ENCODE measurements at places on chromosomes 3 and 15.
A peak's percentile ranks its signal among the peaks of the same experiment; 100 is the strongest.

GRCh38 chr3:134078169-134078831, 48.6 kb upstream of the SLCO2A1 start:
- DNase-seq: no peak

DNA sequence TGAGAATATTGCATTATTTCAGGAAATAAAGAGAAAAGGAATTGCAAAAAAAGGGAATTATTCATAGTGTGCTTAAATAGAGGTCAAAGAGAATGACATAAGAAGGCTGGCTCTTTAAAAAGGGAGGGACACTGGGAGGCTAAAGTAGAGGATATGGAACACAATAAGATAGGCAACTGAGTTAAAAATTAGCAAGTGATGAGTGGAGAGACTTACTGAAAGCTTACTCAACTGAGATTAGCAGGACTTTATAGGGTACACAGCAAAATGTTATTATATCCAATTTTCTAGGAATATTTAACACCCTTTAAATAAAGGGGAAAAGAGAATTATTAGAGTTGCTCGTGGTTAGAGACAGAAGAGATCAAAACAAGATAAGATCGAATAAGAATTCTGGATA, 375.2 kb downstream of the LSAMP start:
- no peak for DNase-seq

DNA sequence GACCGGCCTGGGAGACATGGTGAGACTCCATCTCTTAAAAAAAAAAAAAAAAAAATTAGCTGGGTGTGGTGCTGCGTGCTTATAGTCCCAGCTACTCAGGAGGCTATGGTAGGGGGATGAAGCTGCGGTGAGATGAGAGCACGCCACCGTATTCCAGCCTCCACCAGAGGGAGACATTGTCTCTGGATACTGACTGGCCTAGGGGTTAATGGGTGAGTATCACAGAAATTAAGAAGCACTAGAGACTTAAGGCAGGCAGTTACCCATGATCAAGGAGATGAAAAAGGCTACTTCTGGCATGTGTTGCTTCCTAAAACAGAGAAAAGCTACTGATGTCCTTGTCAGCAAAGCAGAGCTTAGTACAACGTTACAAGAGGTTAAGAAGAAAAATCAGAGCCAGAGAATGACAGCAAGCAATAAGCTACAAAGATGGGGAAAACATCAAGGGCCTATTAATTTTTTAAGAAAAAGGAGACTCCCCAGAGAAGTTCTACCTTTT, 8.6 kb downstream of the TFRC start:
- peak; percentile 79 for DNase-seq

DNA sequence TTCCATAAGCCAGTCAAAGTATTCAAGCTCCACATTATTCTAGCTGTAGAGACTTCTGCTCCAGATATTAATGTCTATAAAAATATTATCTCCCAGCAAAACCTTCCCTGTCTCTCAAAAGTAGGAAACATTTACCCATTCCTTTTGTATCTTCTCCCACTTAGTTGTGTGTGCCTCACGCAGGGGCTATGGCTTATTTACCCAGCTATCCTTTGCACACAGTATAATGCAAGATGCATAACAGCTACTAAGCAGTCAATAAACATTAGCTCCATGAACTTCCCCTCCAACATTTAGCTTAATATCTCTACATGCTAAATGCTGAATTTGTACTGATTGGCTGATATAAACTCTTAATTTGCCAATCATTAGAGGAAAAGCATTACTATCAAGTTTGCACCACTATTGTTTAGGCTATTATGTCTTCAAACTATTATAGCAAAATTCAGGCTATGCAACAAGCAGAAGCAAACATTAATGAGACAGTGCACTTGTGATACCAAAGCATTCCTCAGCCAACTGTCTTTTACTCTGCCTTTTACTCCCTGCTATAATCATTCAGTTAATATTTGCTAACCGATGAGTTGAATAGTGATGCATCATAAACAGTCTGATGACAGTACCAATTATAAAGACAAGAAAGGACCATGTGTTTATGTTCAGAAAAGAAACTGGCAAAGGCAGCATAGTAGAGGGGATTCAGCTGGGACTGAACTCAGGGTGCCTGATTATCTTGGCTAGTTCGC, 81.2 kb downstream of the PLCH1 start:
- DNase-seq: no peak

DNA sequence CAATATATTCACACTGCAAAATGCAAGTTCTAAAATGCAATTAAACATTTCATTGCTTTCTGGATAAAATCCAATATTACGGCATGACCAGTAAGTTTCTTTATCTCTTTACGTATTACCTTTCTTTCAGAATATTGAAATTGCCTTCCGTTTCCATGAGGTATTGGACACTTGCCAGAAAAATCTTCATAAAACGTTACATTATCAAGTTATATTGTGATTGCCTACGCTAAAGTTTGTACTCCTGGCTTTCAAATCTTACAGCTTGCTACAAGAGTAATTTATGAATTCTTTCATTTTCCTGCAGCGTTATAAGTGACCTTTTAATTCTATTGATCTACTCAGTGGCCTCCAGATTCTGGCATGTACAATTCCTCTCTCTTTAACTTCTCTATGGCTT, 1349.3 kb downstream of the OTOL1 start:
- no peak for DNase-seq

- no peak for DNase-seq
These were observed 60.1 kb downstream of the UACA start for GRCh38 chr15:70703096-70703878.

GRCh38 chr3:131731709-131732108, 228.9 kb upstream of the MRPL3 start:
- no peak for DNase-seq

DNA sequence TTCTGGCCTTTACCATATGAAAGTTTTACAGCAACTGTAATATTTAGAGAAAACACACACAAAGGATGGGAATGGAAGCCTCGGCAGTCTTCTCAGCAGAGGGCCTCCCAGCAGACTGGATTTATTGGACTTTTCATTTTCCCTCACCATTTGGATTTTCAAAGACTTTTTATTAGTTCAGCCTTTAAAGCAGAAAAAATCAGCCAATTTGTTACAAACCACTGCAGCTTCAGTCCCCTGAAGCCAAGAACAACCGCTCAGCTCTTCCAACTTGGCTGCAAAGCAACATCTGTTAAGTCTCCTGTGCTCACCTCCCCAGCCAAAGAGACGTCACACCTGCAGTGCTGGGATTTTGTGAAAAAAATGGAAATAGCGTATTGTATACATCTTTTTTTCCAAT, 120.8 kb downstream of the GMPS start:
- no peak for DNase-seq

DNA sequence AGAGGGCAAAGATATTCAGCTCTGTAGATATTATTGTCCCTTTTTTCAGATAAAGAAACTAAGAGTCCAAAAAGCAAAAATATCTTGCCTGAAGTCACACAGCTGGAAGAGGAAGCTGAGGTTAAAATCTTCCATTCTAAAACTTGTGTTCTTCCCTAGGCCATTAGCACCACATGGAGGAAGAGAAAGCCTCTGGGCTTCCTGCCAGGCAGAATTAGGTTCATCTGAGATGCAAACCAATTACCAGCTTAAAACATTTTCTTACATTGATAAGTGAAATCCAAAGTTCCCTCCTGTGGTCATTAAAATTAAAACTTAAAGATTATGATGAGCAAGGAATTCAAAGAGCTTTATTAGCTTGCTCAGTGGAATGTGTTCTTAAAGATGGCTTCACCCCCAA, 235.3 kb upstream of the SETMAR start:
- no peak for DNase-seq

DNA sequence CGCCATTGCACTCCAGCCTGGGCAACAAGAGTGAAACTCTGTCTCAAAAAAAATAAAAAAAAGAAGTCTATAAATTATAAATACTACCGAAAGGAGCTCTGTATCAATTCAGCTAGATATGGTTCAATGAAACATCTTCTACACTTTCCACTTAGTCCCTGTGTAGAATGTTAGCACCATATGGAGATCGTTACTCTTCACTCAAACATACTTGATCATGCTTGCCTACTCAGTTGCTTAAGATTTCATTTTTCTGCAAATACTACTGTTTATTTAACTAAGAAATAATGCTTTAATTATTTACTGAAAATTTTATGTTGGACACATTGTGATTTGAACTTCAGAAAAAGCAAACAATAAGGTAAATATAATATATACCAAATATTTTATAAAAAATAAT, 17.1 kb upstream of the NANOGP8 start:
- DNase-seq: no peak

DNA sequence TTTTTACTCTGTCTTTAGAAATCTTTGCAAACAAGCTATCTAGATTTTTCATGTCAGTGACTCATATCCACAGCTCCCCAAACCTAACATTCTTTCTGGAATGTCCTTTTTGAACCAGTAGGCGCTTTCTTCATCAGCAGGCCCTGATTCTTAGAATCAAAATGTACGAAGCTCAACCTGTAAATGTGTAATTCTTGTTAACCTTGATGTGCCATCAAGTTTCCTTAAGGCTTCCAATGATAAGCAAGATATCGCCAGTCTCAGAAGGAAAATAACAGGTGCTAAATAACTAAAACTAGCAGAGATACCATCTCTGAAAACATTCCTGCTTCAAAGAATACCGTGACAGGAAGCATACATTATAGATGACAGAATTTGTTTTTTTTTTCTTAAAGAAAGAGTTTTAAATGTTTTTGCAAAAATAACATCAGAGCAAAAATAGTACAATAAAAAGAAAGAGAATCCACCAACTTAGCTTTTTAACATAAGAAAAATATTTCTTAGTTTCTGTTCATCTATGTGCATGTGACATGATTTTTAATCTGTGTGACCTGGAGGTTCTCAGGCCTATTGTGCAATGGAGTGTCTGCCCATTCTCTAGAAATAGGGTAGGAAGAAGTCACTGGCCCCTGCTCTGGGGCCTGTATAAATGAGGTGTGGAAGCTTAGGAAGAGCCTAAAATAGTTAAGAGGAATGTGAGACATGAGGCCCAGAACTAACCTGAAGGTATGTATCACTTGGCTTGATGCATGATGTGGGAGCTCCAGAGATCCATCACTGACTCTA, 14.7 kb upstream of the SECISBP2L start:
- no peak for DNase-seq

GRCh38 chr15:43094416-43095030, 11.3 kb downstream of the UBR1 start:
- no peak for DNase-seq

DNA sequence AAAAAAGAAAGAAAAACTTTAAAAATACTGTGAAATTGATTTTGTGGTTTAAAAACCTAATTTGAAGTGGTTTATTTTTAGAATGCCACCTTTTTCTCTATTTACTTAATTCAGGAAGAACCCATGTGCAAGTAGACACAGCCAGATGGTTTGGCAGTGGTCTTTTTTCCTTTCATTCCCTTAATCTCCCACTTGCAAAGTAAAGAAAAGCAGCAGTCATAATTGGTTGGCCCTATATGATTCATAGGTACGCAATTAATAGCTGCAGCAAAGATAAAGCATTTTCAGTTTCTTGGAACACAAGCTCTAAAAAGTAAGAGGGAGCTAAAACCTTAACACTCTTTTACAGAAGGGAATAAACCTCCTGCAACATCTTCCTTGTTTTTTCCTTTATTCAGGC, 115.3 kb downstream of the MECOM start:
- no peak for DNase-seq

DNA sequence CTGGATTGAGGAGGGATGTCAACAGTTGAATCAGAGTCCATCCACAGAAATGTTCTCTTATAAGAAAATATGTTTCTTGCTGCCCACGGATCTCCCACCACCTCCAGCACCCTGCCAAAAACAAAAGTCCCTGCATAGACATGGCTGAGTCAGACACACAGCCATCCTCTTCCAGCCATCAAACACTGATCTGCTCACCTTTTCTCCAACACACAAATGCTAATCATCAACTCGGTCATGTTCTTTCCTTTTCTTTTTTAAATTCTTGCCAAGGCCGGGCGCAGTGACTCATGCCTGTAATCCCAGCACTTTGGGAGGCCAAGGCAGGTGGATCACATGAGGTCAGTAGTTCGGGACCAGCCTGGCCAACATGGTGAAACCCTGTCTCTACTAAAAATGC, 110.7 kb upstream of the IL12A start:
- no peak for DNase-seq

DNA sequence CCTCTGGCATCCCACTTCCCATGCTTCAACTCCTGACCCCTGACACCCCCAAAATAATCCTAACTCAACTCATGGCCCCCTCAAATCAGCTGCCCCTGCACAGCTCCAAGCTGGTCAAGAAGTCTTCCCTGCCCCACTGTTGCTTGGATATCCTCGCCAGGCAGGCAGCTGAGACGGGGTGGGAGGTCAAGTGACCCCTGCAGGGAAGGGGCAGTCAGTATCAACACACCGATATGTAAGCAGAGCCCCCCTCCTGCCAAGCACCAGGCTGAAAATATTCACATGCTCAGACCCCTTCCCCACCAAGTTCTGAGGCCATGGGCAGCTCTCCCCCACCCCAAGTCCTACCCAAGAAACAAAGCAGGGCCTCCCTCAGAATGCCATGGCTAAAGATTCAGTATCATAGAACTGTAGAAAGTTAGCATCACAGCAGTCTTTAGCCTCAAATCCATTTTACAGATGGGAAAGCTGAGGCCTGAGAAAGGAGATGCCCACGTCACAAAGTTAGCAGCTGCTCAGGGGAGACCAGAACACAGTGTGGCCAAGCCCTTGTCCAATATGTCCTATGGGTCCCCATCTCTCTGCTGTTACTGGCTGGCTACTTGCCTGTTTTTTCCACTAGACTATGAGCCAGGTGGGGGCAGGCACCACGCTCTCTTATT, 67.8 kb downstream of the SLC12A8 start:
- DNase-seq: no peak

- DNase-seq: peak; percentile 37
These were observed 30.2 kb downstream of the KY start for GRCh38 chr3:134620476-134621115.

DNA sequence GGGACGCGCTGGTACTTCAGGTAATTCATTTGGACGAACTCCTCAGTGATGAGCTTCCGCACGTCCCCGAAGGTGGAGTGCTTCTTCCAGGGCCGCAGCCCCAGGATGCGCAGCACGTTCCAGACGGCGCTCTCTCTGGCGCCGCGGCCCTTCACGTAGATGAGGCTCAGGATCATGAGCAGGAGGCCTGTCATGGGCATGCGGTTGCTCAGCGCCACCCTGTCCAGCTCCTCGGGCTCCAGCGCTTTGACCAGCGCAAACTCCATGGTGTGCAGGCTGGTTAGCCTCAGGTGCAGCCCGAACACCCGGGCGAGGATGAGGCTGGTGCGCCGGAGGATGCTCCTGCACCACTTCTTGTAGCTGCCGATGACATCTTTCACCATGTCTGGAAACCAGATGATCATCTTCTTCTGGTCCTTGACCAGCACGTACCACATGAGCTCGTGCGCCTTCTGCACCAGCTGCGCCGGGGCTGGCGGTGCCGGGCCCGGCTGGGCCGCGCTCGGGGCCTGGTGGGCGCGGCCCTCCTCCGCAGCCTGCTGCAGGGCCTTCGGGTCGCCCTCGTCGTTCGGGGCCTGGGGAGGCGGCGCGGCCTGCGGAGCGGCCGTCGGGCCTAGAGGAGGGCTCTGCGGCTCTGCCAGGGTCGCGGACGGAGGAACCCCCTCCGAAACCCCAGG, 501 bp downstream of the NDN start:
- peak; percentile 55 for DNase-seq

DNA sequence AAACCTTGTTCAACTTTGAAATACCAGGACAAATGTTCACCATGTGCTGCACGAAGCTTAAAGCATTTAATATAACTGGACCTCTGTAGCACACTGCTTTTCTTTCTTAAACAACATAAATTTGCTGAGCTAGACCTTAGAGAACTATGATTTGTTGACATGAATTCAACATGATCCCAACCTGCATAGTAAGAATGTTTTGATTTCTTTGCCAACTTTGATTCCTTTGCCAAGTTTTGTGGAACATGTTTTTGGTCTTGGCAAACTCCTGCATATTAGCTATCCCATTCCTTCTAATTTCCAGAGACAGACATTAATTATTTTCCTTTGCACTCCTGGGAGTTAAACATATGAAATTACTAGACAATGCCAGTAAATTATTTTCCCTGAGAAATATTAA, 197.2 kb upstream of the RBMS3 start:
- no peak for DNase-seq
